ENCODE measurements at places on chromosomes 12 and 14.

GRCh38 chr14:61470261-61470960 lies 149.0 kb downstream of the PRKCH start:
- DNase-seq: peak; percentile 31

DNA sequence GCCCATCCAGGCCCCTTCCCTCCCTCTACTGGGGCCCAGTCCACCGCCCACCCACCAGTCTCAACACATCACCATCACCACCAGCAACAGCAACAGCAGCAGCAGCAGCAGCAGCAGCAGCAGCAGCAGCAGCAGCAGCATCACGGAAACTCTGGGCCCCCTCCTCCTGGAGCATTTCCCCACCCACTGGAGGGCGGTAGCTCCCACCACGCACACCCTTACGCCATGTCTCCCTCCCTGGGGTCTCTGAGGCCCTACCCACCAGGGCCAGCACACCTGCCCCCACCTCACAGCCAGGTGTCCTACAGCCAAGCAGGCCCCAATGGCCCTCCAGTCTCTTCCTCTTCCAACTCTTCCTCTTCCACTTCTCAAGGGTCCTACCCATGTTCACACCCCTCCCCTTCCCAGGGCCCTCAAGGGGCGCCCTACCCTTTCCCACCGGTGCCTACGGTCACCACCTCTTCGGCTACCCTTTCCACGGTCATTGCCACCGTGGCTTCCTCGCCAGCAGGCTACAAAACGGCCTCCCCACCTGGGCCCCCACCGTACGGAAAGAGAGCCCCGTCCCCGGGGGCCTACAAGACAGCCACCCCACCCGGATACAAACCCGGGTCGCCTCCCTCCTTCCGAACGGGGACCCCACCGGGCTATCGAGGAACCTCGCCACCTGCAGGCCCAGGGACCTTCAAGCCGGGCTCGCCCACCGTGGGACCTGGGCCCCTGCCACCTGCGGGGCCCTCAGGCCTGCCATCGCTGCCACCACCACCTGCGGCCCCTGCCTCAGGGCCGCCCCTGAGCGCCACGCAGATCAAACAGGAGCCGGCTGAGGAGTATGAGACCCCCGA lies 6.8 kb upstream of the RNU7-1 start:
- no peak for DNase-seq

GRCh38 chr14:78543433-78543832 lies 373.3 kb downstream of the NRXN3 start:
- DNase-seq: no peak

DNA sequence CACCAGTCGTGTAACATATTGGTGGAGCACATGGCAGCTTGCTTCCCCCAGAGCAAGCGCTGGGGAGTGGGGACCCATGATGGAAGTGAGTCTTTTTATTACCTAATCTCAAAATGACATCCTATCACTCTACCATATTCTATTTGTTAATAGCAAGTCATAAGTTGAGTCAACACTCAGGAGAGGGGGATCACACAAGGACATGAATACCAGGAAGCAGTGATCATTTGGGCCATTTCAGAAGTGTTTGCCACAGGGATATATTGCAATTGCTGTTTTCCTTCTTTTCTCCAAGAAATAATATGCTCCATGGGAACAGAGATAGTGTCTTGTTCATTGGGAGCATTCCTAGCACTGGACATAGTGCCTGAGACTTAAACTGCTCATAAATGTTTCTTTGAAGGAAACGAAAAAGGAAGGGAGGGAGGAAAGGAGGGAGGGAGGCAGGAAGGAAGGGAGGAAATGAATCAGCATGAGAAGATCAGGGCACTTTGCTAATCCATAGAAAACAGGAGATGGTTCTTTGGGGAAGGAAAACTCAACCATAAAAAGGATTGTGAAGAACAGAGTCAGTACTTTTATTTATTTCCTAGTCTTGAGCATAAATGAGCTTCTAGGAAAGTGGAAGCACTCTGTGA lies 39.2 kb upstream of the EEA1 start:
- peak; percentile 55 for DNase-seq

DNA sequence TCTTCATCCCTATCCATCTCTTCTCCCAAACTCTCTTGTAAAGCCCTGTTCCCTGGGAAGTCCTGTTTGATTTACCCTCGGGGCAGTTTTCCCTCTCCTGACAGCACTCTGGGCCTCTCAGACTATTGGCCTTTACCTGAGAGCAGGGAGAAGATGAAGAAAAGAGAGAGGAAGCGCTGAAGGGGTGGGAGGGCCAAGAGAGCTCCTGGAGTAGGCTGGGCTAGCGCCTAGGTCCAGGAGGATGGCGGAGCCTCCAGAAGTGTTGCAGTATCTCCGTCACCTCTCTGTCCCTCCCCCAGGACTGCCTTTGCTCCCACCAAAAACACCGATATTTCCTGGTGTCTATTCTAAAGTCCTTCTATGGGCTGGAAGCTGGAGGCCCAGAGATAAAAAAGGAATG lies 5.7 kb upstream of the IGFBP6 start:
- DNase-seq: no peak

DNA sequence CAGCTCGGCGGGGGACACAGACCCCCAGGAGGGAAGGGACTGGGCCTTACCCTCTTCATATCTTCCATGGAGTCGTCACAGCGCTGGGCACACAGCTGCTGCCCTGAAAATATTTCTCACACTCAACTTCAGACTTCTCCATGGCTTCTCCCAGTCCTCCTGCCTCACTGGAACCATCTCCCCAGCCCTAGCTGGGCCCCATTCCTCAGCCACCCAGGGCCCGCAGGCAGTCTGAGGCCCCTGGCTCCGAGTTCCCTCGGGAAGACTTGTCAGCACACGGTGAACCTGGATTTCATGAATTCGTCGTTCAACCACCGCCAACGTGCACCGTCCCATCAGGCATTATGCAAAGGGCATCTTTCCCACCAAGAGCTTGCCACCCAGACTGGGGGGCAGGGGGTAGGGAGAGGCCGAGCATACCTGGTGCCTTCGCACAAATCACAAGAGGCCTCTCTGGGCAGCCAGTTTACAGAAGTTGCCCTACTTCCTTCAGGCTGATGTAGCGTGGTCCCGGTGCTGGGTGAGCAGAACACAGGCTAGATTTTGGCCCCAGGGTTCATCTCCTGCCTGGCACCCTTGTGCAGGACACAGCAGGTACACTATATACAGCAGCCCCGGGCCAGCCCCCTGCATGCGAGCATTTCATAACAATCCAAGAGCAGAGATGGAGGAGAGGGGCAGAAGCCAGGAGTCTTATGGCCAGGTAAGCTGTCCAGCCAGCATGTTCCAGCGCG lies 44.2 kb downstream of the LTBP2 start:
- DNase-seq: no peak

- DNase-seq: peak; percentile 51
Measured at GRCh38 chr12:85575120-85576096, 260.8 kb downstream of the RASSF9 start.

DNA sequence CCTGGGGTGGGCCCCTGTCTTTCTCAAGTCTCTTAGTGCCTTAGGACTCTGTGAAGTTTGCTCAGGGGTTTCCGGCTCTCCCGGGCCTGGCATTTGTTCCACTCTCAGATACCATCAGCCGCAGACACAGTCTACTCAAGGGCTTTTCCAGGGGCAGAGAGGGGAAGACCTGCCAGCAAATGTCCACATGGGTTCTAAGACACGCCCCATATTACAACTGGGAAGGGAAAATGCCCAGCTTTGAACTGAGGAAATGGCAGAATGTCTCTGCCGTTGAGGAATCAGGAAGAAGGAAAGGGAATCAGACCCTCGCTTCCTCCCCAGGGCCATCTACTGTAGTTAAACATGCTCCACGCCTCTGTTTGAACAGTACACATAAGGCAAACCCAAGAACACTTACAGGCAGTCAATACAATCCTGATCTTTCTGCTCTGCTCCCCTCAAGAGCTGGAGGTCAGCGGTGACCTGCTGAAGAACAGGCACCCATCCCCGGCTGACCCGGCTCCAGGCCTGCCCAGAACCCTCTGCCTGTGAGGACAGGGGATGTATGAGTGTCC lies 7.9 kb downstream of the CCDC85C start:
- DNase-seq: no peak

GRCh38 chr12:72578327-72578726 lies 306.2 kb downstream of the TRHDE start:
- DNase-seq: no peak

GRCh38 chr14:99744873-99745224 lies 48.4 kb upstream of the EML1 start:
- no peak for DNase-seq

DNA sequence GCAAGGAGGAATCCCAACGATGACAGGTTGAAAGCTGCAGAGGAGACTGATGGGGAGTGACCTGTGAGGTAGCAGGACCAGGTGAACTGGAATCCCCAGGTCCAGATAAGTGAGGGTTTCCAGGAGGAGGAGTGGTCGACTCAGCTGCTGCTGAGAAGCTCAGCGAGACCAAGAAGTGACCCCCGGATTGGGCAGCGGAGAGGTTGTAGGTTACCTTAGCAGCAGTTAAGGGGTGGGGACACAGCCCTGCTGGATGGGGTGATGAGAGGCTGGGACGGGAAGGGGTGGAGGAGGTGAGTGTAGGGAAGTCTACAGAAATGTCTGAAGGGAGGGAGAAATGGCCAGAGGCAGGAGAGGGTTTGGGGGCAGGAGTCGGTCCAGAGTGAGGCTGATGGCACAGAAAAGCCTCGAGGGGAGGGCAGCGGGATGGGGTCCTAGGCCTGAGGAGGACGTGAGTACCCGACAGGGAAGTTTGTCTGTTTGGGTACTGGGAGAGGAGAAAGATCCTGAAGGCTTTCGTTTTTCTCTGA lies 2.6 kb upstream of the RCOR1 start:
- DNase-seq: no peak

- DNase-seq: no peak
Measured at GRCh38 chr14:52328276-52328675, 14.2 kb downstream of the PTGER2 start.

GRCh38 chr12:91889059-91889458 lies 256.6 kb downstream of the BTG1 start:
- DNase-seq: no peak

DNA sequence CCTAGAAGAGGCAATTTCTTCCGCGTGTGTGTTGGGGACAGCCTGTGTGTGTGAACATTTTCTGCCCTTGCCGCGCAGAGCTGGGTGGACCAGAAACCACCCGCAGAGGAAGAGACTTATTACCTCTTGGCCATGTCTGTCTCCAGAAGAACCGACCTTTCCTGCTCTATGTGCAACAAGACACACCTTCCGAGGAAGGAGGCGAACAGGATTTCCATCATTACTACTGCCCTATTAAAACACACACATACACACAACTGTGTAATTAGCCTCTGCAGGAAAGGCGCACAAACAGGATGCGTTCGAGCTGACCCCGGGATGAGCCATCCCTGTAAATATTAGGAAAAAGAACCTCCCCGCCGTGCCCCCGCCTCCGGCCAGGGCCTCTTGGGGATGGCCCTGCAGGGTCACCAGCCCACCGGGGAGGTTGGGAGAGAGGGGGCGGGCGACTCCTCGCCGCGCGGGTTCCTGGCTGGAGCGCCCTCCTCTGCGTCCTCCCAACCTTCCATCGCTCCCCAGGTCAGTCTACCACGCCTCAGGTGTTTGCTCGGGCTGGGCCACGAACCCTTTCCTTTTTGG lies 484 bp upstream of the PRKCH start:
- no peak for DNase-seq

- DNase-seq: no peak
Measured at GRCh38 chr14:95073947-95074346, 83.4 kb downstream of the DICER1 start.

GRCh38 chr12:9751204-9752144 lies 9.2 kb downstream of the CD69 start:
- DNase-seq: peak; percentile 37

DNA sequence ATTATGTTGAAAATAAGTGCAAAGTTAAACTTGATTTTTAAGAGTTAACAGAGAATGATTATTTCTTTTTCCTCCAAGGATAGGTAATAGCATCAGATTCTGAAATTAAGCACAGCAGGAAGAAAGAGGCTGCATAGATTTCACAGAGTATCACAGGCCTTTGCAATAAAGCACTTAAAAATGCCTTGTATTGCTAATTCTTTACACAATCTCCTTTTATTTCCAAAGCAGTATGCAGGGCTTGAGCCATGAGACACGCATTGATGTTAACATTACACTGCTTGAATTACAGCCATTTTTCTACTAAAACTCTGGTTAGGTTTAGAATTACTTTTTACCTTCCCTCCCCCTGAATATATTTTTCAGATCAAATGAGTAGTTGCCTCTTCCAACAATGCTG lies 398.3 kb downstream of the BCAT1 start:
- no peak for DNase-seq

- no peak for DNase-seq
Measured at GRCh38 chr12:80175307-80175930, 76.1 kb downstream of the OTOGL start.

GRCh38 chr12:77469578-77470333 lies 360.9 kb upstream of the NAV3 start:
- no peak for DNase-seq

DNA sequence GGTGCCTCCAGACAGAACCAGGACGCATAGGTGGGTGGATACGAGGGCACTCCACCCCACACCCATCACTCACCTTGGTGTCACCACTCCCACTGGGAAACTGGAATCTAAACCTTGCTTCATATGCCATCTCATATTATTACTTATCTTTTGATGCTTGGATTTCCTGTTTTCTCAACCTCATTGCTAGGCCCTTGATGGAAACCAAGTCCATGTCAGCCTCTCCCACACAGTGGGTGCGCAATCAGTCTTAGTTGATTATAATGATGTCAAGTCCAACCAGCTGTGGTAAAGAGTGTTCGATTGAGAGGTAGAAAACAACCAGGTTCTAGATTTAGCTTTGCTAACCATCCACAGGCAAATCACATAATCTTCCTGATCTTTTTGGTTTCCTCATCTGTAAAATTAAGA lies 584 bp upstream of the DDHD1 start:
- no peak for DNase-seq

DNA sequence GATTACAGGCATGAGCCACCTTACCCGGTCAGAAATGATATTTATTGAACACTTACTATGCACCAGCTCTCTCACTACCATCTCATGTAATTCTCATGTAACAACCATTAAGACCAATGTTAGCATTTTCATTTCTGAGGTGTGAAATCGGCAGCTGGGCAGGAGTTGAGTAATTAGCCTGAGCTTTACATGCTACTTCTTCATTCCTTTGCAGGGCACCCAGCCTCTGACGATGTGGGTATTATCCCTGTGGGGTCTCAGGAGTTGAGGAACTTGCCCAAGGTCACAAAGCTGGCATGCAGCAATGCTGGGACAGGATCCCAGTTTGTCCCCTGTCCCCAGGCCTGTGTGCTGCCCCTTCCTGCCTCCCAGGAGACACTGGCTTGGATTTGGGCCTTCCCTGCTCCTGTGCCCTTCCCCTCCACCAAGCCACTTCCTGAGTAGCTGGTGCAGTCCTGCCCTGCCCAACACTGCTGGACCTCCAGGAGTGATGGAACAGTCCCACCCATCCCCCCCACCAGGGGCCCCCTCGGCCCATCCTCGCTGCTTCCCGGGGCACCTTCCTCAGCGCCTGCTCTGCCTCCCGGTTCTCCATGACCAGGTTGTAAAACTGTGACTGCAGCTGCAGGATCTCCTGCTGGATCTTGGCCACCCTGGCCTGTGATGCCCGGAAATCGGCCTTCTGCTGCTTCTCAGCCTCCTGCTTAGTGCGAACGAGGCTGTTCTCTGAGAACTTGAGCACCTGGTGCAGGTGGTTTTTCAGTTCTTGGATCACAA lies 14.7 kb downstream of the RITA1 start:
- DNase-seq: peak; percentile 71

GRCh38 chr12:75507086-75507485 lies 4.3 kb downstream of the KRR1 start:
- no peak for DNase-seq

Measured in MV-4-11 (cell line).